ENCODE measurements at places on chromosomes 16 and 17. TPM values are rescaled to one million over a fixed set of nuclear protein-coding genes. Genes with fewer than 3 reads are reported as not detected.

The CA7 gene
- not detected for total RNA-seq

The CCL5 gene
- not detected for total RNA-seq

The G6PC1 gene
- total RNA-seq: not detected

The NHERF2 gene
- total RNA-seq: 12.8 TPM

The KRTAP4-3 gene
- not detected for total RNA-seq

The UNC45B gene
- not detected for total RNA-seq

The BAIAP3 gene
- 0.24 TPM for total RNA-seq

The NR1D1 gene
- total RNA-seq: 0.72 TPM

The ZNF771 gene
- total RNA-seq: 14.7 TPM

The CCL1 gene
- total RNA-seq: not detected

The NACA2 gene
- total RNA-seq: not detected

The THAP11 gene
- total RNA-seq: 33.5 TPM

The CIBAR2 gene
- not detected for total RNA-seq

The ALOX12 gene
- 0.24 TPM for total RNA-seq

The ASB16 gene
- not detected for total RNA-seq

The SLC7A6 gene
- 10.4 TPM for total RNA-seq

The WNK4 gene
- total RNA-seq: 0.96 TPM

The SCNN1B gene
- total RNA-seq: 0.48 TPM

The KRT20 gene
- not detected for total RNA-seq

Measured in tracheal epithelial cell (primary cell).